ENCODE measurements at places on chromosomes 2 and 18.

GRCh38 chr2:145524303-145524702, 1004.4 kb upstream of the ZEB2 start:
- DNase-seq: no peak

GRCh38 chr2:222711315-222711940, 40.0 kb downstream of the MOGAT1 start:
- no peak for DNase-seq

- no peak for DNase-seq
Measured at GRCh38 chr2:107313316-107313715, 427.3 kb upstream of the ST6GAL2 start.

GRCh38 chr2:217184242-217184641, 324.4 kb upstream of the TNP1 start:
- no peak for DNase-seq

DNA sequence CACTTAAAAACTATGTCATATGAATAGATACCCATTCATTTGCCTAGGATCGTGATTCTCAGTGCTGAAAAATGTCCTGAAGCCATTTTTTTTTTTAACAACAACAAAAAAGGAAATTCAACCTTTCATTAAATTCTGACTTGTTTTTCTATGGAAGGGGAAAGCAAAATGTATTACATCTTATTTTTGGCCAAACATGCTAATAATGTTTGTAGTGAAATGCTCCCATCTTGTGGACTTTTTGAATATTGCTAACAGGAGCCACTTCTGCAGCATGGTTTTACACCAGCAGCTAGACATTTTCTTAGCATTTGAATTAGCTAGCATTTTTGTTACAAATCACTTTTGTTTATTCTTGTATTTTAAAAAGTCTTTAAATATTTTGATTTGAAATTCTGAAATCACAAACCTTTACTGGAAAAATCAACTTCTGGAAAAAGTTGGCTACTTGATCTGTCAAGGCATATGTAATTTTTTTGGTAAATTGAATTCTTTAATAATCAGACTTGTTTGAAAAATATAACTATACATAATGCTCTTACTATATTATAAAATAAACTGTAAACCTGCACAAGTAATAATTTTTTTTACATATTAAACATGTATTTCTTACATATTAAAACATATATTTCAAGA, 75.8 kb downstream of the KIDINS220 start:
- DNase-seq: no peak

DNA sequence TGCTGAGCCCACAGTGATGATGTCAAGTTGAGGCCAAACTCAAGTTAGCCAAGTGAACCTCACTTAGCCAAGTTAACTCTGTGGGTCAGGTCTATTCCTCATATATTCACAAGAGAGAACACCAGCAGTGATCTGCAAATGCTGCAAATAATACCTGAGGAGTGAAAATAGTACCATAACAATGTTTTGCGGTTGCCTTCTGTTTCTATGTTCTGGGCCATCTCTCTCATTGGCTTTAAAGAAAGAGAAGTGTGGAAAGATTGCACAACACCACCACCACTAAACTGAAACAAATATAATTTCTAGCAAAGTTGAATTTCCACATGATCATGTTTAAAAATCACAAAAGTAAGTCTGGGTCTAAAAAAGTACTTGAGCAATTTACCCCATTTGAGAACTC, 211.1 kb upstream of the GALNT5 start:
- no peak for DNase-seq

- no peak for DNase-seq
Measured at GRCh38 chr18:59423259-59423658, 64.2 kb upstream of the LMAN1 start.

- DNase-seq: no peak
Measured at GRCh38 chr18:32922951-32923430, 150.2 kb upstream of the KLHL14 start.

- DNase-seq: no peak
Measured at GRCh38 chr2:1721706-1722646, 22.3 kb downstream of the PXDN start.

- no peak for DNase-seq
Measured at GRCh38 chr18:58038063-58038462, 6.0 kb upstream of the NEDD4L start.

DNA sequence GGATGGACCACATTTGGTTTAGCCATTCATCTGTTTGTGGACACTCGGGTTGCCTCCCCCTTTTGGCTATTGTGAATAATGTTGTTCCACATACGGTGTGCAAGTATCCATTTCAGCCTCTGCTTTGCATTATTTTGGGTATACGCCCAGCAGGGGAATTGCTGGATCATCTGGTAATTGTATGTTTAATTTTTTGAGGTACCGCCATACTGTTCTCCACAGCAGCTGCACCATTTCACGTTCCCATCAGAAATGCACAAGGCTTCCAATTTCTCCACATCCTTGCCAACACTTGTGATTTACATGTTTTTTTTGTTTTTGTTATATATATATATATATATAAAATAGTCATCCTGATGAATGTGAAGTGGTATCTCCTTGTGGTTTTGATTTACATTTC, 54.6 kb upstream of the TWIST2 start:
- no peak for DNase-seq
